ENCODE measurements at places on chromosomes 4 and X.

DNA sequence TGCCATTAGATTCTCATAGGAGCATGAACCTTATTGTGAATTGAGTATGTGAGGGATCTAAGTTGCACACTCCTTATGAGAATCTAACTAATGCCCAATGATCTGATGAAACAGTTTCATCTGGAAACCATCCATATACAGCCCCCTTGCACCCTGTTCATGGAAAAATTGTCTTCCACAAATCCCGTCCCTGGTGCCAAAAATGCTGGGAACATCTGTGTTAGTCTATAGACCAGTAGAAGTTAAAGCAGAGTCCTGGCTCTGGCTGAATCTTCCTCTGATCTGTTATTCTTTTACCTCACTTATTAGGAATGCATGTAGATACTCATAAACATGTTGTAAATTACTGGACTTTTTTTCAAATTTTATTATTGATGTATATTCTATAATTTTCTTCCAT lies 29.2 kb downstream of the SULT1B1 start:
- no peak for DNase-seq

GRCh38 chrX:52271206-52271605 lies 86.5 kb downstream of the MAGED4 start:
- no peak for DNase-seq

- no peak for DNase-seq
These were observed 20.2 kb upstream of the GATB start for GRCh38 chr4:151781026-151781425.

GRCh38 chr4:13243152-13243551 lies 241.0 kb downstream of the RAB28 start:
- no peak for DNase-seq

DNA sequence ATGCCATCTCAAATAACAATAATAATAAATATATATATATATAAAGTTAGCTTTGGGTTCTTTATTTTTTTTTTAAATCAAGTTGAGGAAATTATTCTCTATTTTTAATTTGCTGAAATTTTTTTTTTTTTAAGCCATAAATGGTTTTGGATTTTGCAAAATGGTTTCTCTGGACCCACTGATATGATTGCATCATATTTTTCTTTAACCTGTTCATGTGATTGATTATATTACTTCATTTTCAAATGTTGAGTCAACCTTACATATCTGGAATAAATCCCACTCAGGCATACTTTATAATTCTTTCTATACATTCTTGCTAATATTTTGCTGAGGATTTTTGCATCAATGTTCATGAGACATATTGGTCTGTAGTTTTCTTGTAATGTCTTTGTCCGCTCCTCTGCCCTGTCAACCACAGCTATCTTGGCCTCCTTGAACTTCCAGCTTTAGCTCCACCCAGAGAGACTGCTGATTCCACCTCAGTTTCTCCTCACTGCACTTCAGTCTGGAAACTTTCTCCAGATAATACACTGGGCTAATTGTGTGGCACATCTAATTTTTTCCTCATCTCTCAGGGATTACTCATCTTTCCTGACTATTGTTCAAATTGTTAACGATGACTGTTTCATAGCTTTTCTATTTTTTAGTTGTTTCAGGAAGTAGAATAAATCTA lies 160.9 kb upstream of the GIMD1 start:
- DNase-seq = no peak

DNA sequence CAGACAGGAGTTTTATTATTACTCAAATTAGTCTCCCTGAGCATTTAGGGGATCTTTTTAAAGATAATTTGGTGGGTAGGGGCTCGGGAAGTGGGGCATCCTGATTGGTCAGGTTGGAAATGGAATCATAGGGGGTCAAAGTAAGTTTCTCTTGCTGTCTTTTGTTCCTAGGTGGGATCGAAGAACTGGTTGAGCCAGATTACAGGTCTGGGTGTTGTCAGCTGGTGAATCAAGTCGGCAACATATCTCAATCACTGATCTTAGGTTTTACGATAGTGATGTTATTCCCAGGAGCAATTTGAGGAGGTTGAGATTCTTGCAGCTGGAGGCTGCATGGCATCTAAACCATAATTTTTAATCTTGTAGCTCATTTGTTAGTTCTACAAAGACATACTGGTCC lies 629.5 kb upstream of the AMOT start:
- no peak for DNase-seq

Data from T-helper 2 cell (primary cell).